ENCODE measurements at places on chromosomes 11 and 22.

DNA sequence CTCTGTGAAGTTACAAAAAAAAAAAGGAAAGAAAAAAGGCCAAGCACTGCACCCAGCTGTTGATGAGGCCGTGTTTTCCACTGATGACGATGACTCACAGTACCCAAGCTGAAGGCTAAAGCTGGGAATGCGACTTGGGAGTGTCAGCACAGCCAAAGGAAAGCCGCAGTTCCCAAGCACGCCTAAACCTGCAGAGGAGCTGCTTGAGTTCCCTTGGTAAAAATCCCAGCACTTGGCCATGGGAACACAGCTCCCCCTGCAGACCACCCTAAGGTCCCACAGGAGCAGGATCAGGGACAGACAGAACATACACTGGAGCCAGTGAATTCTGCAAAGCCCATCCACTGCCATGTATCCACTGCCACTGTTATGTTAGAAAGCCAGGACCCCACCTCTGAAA, 39.9 kb downstream of the SERGEF start:
- peaks cover 3% of the 10 kb centered on the region for H3K36me3 ChIP-seq
- H3K27ac ChIP-seq = no peak overlapping the region
- no peak overlapping the region for H3K4me3 ChIP-seq
- no peaks in the 10 kb centered on the region for H3K4me1 ChIP-seq
- H3K27me3 ChIP-seq = no peaks in the 10 kb centered on the region

- no peaks in the 10 kb centered on the region for H3K27me3 ChIP-seq
- no peak overlapping the region for H3K4me3 ChIP-seq
- H3K27ac ChIP-seq = no peak overlapping the region
- H3K4me1 ChIP-seq = no peaks in the 10 kb centered on the region
- no peaks in the 10 kb centered on the region for H3K36me3 ChIP-seq
Measured at GRCh38 chr22:29587938-29588699, 7.2 kb upstream of the NIPSNAP1 start.

GRCh38 chr11:111350811-111351210, 28.3 kb downstream of the POU2AF1 start:
- no peaks in the 10 kb centered on the region for H3K27me3 ChIP-seq
- no peaks in the 10 kb centered on the region for H3K4me1 ChIP-seq
- H3K4me3 ChIP-seq = no peak overlapping the region

GRCh38 chr11:29272019-29272654, 744.7 kb downstream of the KCNA4 start:
- H3K27me3 ChIP-seq = no peaks in the 10 kb centered on the region
- H3K36me3 ChIP-seq = no peaks in the 10 kb centered on the region
- H3K27ac ChIP-seq = no peak overlapping the region
- no peaks in the 10 kb centered on the region for H3K4me1 ChIP-seq

GRCh38 chr11:33690290-33691065, 10.1 kb downstream of the C11orf91 start:
- H3K4me3 ChIP-seq = no peak overlapping the region
- H3K36me3 ChIP-seq = no peaks in the 10 kb centered on the region
- no peaks in the 10 kb centered on the region for H3K27me3 ChIP-seq
- peak overlapping the region; percentile 80 for H3K27ac ChIP-seq

- H3K27me3 ChIP-seq = no peaks in the 10 kb centered on the region
- H3K4me1 ChIP-seq = no peaks in the 10 kb centered on the region
- no peak overlapping the region for H3K4me3 ChIP-seq
- no peaks in the 10 kb centered on the region for H3K36me3 ChIP-seq
- H3K27ac ChIP-seq = no peak overlapping the region
- no peak for DNase-seq
Measured at GRCh38 chr11:22302368-22302767, 35.8 kb upstream of the SLC17A6 start.

- peaks cover 48% of the 10 kb centered on the region for H3K4me1 ChIP-seq
- H3K27me3 ChIP-seq = no peaks in the 10 kb centered on the region
- H3K4me3 ChIP-seq = peak overlapping the region; percentile 28
- peaks cover 71% of the 10 kb centered on the region for H3K36me3 ChIP-seq
- H3K27ac ChIP-seq = peak overlapping the region; percentile 51
- peak; percentile 90 for DNase-seq
Measured at GRCh38 chr11:65606876-65607613, 7.0 kb downstream of the MAP3K11 start.

DNA sequence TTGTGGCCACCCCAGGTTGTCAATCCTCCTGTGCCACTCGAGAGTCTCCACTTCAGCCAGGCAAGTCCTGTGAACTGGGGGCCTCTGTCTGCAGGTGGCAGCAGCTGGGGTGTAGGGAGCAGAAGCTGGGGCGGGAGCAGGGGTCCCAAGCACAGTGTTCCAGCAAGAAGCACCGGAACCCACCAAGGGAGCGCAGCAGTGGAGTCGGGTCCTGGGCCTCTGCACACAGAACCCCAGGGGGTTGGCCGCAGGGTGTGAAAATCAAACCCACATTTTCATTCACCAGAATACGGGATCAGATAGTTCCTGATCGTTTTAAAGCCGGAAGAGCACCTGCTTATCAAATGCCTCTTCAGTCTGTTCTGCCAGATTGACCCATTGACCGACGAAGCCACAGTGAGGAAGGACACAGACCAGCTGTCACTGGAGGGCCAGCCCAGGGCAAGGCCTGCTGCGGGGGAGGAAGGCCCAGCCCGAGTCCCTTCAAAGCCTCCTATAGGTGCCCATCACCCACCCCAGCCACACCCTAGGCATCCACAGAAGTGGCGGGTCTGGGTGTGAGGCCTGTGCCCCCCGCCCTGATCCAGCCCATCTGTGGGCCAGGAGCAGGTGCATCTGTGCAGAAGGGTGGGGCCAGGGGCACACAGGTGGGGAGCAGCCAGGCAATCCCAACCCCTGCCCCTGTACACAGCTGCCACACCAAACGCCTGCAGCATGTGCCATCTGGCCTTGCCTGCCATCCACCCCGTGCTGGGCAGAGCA, 34.1 kb downstream of the RSPH14 start:
- no peaks in the 10 kb centered on the region for H3K27me3 ChIP-seq
- no peak for DNase-seq
- no peak overlapping the region for H3K27ac ChIP-seq
- H3K36me3 ChIP-seq = peaks cover 98% of the 10 kb centered on the region

DNA sequence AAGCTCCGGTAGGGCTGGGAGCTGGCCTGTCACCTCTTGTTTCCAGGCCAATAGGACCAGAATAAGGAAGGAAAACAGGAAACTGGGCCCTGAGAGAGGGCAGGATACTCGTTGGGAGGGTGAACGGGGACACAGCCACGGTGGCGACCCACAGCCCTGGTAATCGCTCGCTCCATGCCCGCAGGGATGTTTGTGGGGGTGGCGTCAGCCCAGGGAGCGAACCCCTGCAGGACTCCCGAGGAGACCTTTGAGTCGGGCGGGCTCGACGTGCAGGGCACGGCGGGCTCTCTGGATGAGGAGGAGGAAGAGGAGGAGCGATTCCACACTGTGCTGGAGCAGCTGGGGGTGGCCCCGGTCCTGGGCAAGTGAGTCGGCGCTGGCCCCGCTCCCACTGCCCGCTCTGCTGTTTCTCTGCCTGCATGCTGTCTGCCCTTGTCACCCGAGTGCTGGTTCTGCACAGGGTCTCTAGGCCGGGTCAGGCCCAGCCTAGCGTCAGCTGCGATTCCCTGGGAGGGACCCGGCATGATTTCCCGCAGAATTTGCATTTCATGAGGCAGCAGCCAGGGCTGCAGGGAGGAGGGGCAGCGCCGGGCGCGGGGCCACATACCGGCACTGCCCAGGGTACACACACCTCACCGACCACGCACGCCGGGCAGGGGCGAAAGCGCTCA, 1.6 kb downstream of the CRACR2B start:
- H3K4me1 ChIP-seq = peaks cover 81% of the 10 kb centered on the region
- H3K4me3 ChIP-seq = peak overlapping the region; percentile 12
- DNase-seq = no peak
- peaks cover 75% of the 10 kb centered on the region for H3K27me3 ChIP-seq

GRCh38 chr11:13939961-13940906, 22.3 kb upstream of the SPON1 start:
- H3K27me3 ChIP-seq = no peaks in the 10 kb centered on the region
- no peak overlapping the region for H3K27ac ChIP-seq
- H3K36me3 ChIP-seq = no peaks in the 10 kb centered on the region

- no peak for DNase-seq
- H3K4me3 ChIP-seq = no peak overlapping the region
- no peaks in the 10 kb centered on the region for H3K36me3 ChIP-seq
Measured at GRCh38 chr11:130218501-130219070, 59.0 kb downstream of the ST14 start.

GRCh38 chr11:31816468-31817053, 5.4 kb upstream of the PAX6 start:
- peak overlapping the region; percentile 74 for H3K27ac ChIP-seq
- H3K4me3 ChIP-seq = peak overlapping the region; percentile 40
- no peak for DNase-seq
- peaks cover 99% of the 10 kb centered on the region for H3K27me3 ChIP-seq
- peaks cover 75% of the 10 kb centered on the region for H3K4me1 ChIP-seq

DNA sequence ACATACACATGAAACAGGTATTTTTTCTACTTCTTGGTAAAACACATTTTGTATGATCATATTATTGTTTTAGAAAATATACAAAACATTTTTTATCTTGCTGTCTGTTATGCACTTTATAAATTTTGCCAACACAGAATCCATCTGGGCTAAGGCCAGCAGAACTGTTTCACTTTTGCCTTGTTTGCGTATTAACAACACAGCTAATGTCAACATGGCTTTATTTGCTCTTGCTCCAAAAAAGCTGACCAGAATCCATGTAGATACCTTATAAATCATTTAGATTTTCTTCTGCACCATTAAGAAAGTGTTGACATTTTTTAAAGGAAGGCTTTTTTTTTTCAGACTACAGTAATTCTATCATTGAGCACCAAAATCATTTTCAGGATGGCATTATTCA, 58.1 kb upstream of the PGR start:
- no peaks in the 10 kb centered on the region for H3K36me3 ChIP-seq
- H3K27me3 ChIP-seq = no peaks in the 10 kb centered on the region
- H3K4me1 ChIP-seq = no peaks in the 10 kb centered on the region
- H3K4me3 ChIP-seq = no peak overlapping the region
- no peak overlapping the region for H3K27ac ChIP-seq

- no peak for DNase-seq
- no peaks in the 10 kb centered on the region for H3K36me3 ChIP-seq
- no peaks in the 10 kb centered on the region for H3K27me3 ChIP-seq
- no peaks in the 10 kb centered on the region for H3K4me1 ChIP-seq
- no peak overlapping the region for H3K27ac ChIP-seq
Measured at GRCh38 chr11:97607291-97608000, 1217.6 kb downstream of the JRKL start.

- no peak overlapping the region for H3K27ac ChIP-seq
- DNase-seq = no peak
- H3K36me3 ChIP-seq = peaks cover 14% of the 10 kb centered on the region
- H3K4me1 ChIP-seq = peaks cover 64% of the 10 kb centered on the region
- H3K4me3 ChIP-seq = peak overlapping the region; percentile 9
Measured at GRCh38 chr11:67416416-67417335, 1.2 kb downstream of the CARNS1 start.

DNA sequence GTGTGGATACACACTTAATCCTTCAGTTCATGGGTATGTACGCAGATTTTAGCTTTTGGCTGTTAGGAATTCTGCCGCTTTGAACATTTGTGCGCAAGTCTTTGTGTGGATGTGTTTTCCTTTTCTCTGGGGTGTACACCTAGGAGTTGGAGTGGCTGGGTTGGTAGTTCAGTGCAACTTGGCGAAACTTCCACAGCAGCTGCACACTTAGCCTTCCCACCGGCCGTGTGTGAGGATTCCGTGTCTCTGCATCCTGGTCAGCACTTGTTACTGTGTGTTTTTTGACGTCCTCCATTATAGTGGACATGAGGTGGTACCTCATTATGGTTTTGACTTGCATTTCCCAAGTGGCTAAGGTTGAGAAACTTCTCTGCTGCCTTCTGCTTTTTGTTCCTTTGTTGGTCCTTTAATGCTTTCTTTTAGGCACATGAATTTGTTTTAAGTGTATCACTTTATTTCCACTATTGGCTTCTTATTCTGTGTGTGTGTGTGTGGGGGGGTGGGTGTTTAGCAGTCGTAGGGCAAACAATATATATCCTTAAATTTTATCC, 72.1 kb upstream of the SLC25A18 start:
- no peaks in the 10 kb centered on the region for H3K36me3 ChIP-seq
- no peak for DNase-seq
- H3K27ac ChIP-seq = no peak overlapping the region
- H3K27me3 ChIP-seq = no peaks in the 10 kb centered on the region
- H3K4me1 ChIP-seq = peaks cover 13% of the 10 kb centered on the region
- no peak overlapping the region for H3K4me3 ChIP-seq

DNA sequence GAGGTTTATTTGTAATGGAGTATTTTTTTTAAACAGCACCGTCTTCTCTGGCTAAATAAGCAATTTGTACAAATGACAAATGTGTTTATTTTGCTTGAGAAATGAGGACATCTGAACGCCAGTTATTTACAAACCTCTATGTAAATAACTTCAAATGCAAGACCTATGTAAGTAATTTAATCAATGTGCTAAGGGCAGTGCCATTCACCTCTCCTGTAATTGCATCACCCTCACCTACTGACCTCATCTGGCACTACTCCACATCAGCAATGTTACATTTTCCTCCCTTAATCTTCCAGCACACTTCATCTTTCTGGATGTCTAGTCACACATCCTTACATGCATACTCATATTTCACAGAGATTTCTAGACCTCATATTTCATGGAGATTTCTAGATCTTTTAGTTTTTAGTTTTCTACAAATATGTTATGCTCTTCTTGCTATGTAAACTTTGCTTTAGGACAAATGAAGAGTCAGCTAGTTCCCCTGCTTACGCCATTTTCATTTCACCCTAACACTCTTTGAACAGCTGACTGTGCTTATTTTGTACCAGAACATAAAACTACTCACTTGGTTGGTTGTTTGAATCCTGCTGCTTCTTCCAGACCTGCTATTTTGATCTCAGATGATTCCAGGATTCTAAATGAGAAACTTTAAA, 238.6 kb downstream of the GRM5 start:
- no peak overlapping the region for H3K27ac ChIP-seq
- H3K36me3 ChIP-seq = no peaks in the 10 kb centered on the region
- no peaks in the 10 kb centered on the region for H3K27me3 ChIP-seq
- H3K4me1 ChIP-seq = no peaks in the 10 kb centered on the region

- peaks cover 38% of the 10 kb centered on the region for H3K36me3 ChIP-seq
- H3K4me3 ChIP-seq = peak overlapping the region; percentile 45
- no peak for DNase-seq
Measured at GRCh38 chr11:66068923-66069714, 953 bp upstream of the PACS1 start.

DNA sequence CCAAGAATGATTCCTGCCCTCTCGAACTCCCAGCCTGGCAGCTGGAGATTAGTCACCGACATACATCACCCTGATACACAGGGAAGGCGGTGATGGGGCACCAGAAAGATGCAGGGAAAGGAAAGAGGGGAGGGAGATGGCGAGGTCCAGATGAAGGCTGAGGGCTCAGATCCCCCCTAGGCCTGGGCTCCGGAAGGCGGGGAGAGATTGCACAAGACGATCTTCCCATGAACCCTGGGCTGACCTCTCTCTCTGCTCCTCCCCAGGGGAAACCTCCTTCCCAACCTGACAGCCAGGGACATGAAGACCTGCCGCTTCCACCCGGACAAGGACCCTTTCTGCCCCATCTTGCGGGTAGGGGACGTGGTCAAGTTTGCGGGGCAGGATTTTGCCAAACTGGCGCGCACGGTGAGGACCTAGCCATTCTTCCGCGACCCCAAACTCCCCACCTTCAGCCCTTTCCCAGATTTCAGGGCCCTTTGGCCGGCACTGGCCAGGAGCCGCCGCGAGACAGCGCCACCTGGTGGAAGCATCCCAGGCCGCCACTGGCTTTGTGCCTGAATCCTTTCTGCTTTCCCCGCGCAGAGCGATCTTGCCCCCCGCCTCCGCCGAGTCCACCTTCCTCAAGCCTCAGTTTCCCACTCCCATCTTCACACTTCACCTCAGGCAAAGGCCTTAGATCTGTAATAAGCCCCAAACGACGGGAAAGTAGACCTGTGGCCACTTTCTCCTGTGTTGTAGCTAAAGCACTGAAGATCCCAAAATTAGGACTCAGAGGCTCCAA, 11.5 kb downstream of the P2RX3 start:
- H3K4me1 ChIP-seq = peaks cover 11% of the 10 kb centered on the region
- no peak overlapping the region for H3K4me3 ChIP-seq
- no peak overlapping the region for H3K27ac ChIP-seq
- H3K36me3 ChIP-seq = no peaks in the 10 kb centered on the region

Data from spinal cord (tissue), 10 donors.